ENCODE measurements at places on chromosomes 7 and 10.

- no peak for DNase-seq
Measured at GRCh38 chr10:129942936-129943715, 20.9 kb downstream of the EBF3 start.

GRCh38 chr7:18189500-18190126 is 162.0 kb upstream of the PRPS1L1 start:
- no peak for DNase-seq

- no peak for DNase-seq
Measured at GRCh38 chr10:6956562-6956961, 376.5 kb upstream of the PRKCQ start.

GRCh38 chr7:131735101-131735500 is 178.7 kb upstream of the PODXL start:
- no peak for DNase-seq

DNA sequence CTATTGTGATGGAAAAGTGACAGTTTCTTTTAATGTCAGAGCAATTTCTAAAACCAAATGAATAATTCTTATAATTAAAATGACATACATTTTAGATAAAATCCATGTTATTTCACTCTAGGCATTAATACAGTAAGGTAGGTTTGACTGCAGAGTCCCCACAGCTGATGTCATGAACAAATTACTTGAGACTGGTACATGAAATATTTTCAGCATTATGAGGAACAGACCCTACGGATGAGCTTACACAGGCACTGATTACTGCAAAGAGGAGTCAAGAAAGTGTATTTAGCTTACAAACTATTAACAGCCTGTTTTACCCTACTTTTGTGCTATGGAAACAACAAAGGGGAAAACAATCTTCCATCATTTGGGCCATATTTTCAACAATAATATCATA is 8.9 kb downstream of the COL1A2 start:
- DNase-seq, result no peak

DNA sequence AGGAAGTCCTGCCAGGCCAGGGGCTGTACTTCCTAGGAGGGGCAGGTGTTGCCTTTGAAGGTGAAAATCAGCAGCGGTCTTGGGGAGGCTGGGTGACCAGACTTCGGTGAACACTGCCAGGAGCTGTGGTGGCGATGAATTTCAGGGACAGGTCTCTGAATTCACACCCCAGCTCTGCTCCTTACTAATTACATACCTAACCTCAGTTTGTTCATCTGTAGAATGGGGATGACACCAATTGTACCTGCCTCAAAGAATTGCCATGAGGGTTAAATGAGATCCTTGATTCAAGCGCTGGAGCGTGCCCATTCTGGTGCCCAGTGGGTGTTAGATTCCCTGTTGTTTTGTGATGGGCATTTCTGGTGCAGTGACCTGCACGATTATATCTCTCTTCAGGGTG is 102.8 kb downstream of the TACC2 start:
- no peak for DNase-seq

- DNase-seq, result no peak
Measured at GRCh38 chr10:63720676-63721075, 199.5 kb downstream of the REEP3 start.

- DNase-seq, result no peak
Measured at GRCh38 chr7:48033922-48034321, 1.4 kb upstream of the C7orf57 start.

DNA sequence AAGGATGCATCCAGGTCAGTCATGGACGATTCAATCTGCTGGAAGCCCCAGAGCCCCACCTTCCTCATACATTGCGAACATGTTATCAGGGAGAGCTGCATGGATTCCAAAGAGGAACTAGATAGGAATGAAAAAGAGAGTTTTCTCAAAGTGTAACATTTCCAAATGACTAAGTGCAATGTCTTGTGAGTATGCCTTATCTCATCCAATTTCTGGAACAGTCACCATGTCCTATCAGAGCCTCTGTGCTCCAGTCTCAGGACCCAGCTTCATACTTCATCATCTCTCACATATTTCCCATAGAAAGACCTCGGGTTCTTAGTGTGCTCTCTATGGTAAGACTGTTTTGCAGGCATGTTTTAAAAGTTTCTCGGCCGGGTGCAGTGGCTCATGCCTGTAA is 26.8 kb downstream of the ZC3HC1 start:
- DNase-seq, result no peak
